Hematopoietic multipotent progenitor cell (in vitro differentiated cells): ENCODE measurements at places on chromosomes 6 and 20.

- DNase-seq = no peak
Measured at GRCh38 chr6:81863123-81863522, 110.6 kb upstream of the TENT5A start.

- DNase-seq = no peak
Measured at GRCh38 chr6:159832946-159833345, 32.9 kb downstream of the PNLDC1 start.

DNA sequence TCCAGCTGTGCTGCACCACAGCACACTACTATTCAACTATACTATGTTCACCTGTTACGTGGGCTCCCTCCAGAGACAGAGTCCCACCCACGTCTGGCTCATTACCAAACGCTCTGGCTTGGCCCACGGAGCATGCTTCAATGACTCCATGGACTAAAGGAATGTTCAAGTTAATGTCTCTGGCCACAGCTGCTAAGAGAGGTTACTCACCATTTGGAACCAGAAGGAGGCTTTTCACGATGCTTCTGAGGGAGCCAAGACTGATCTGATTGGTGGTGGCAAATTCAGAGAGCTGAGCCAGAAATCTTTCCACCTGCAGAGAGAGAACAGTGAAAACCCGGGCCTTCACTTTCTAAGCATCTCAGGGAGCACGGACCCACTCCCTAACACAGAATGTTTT, 15.6 kb downstream of the COMMD7 start:
- DNase-seq = no peak

GRCh38 chr6:158021376-158021775, 39.7 kb downstream of the SYNJ2 start:
- no peak for DNase-seq

- DNase-seq = no peak
Measured at GRCh38 chr20:52751571-52751970, 220.6 kb upstream of the TSHZ2 start.

- no peak for DNase-seq
Measured at GRCh38 chr6:165545806-165546205, 117.2 kb downstream of the PDE10A start.

DNA sequence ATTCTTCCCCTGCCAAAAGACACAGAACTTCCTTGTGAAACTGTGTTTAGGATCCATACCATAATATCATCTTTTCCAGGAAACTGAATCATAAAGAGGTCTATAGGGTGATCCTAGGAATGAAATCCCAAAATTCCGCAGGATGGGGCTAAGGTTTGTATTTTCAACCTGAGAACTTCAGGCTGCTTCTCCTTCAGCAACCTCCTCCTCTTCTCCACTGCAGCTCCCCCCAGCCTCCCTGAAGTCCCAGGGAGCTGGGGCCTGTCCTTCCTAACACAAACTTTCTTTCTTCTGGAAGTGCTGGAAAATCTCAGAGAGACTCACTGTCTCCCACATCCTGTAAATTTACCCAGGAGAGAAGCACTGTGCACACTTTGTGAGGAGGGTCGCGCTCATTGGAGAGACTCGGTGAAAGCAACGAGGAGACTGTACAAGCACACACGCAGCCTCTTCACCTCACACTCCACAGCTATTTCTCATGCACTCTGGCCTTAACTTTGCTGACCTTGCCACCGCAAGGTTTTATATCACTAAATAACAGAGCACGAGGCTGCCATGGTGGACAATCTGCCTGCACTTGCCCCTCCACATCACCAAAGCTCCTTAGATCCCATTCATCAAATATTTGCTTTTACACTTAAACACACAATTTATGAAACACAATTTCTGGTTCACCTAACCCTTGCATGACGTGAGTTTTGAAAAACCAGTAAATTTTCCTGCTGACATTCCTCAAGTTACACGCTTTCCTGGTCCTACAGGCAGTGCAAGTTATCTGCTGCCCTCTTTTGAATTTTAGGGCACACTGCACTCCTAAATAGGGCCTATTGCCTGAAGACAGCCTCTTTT, 14.3 kb downstream of the ID4 start:
- DNase-seq = peak; percentile 44

- DNase-seq = peak; percentile 9
Measured at GRCh38 chr6:136890194-136890839, 31.8 kb upstream of the SLC35D3 start.

DNA sequence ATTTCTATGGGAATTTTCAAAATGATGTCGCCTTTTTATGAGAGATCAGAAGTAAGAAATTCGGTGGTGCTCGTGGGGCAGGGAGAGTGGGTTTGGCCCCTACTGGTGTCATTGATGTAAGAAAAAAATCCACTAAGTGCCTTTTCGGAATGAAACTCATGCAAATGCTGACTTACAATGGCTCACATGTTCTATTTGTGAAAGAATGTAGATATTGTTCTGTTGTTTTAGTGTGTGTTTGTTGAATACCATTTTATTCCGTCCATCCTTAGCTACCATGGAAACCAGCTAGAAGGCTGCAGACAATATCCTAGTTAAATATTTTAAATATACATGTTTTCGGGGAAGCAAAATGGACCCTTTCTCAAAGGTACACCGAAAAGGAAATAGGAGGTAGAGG, 304.9 kb downstream of the TAF4 start:
- no peak for DNase-seq

DNA sequence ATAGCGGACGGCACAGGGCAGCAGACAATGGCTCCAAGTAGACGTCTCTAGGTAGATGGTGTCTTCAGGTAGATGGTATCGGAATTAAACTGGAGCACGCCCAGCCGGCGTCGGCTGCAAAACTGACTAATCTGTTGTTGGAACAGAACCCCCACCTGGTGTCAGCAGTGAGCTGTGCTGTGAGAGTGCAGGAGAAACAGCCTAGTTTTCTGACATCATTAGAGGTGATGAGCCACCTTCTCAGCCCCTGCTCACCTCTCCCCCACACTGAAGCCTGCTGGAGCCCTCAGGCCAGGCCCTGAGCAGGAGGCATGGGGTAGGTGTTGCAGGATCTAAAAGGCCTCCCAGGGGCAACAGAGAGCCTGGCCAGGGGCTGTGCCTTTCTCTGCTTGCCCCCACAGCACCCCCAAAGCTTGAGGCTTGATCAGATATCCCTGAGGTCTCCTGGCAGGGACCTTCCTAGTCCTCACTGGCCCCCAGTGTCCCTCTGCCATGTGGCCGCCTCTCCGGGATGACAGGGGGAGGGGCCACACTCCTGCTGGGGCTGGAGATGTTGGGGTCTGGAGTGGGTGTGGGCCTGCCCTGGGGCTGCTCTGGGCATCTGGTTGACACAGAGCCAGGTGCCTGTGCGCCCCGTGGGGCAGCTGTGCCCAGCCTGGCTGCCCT, 6.9 kb upstream of the HELZ2 start:
- peak; percentile 67 for DNase-seq

- DNase-seq = no peak
Measured at GRCh38 chr20:52132337-52132736, 59.2 kb downstream of the ZFP64 start.

DNA sequence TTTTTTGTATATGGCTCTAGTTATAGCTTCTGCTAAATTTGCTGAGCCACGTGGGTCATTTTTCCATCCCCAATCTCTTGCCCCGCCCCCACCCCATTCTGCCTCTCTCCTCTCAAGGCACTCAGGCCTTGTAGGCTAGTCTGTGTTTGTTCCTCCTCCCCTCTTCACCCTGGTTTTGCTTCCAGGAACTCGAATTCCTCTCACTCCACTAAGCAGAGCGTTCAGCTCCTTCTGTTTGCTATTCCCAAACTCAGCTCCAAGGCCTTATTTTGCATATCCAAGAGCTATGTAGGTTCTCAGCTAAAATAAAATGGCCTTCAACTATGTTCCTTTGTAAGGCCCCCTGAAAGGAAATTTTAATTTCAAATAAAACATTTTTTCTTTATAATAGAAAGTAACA, 1293.7 kb downstream of the EPHA7 start:
- no peak for DNase-seq

DNA sequence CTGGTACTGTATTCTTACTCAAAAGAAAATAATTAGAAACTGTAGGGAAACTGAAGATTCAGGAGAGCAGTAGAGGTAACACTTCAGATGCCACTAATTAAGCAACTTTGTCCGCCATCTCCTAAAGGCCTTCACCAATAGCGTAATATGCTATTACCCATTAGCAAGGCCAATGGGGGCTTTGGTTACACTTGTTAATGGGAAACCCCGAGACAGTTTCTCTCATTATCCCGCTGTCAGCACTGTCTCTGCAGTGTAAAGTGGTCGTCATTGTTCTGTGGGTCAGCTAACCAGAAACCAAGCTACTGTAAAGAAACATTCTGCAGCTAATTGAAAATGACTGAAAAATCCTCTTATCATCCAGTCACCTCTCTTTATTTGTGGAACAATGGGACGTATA, 468.0 kb upstream of the POU3F2 start:
- no peak for DNase-seq

- no peak for DNase-seq
Measured at GRCh38 chr6:93391965-93392364, 27.4 kb downstream of the EPHA7 start.

GRCh38 chr6:119077643-119078375, 655 bp downstream of the FAM184A start:
- peak; percentile 47 for DNase-seq

DNA sequence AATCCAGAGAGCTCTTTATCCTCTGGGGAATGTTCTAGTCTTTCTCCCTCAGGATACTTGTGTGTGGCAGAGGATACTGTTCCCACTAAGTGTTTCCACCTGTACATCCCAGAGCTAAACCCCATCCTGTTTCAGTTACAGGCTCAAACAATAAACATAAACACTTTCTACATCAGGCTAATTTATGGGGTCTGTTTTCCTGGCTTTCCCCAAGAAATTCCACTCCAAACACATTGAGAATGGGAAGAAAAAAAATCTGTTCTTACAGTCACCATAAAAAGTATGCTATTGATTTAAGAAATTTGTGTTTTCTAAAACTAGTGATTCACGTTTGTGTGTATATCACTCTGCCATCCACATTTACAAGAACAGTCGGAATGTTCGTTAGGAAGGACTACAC, 293.9 kb upstream of the FOXQ1 start:
- no peak for DNase-seq

GRCh38 chr20:17721802-17722486, 22.2 kb downstream of the BANF2 start:
- no peak for DNase-seq

DNA sequence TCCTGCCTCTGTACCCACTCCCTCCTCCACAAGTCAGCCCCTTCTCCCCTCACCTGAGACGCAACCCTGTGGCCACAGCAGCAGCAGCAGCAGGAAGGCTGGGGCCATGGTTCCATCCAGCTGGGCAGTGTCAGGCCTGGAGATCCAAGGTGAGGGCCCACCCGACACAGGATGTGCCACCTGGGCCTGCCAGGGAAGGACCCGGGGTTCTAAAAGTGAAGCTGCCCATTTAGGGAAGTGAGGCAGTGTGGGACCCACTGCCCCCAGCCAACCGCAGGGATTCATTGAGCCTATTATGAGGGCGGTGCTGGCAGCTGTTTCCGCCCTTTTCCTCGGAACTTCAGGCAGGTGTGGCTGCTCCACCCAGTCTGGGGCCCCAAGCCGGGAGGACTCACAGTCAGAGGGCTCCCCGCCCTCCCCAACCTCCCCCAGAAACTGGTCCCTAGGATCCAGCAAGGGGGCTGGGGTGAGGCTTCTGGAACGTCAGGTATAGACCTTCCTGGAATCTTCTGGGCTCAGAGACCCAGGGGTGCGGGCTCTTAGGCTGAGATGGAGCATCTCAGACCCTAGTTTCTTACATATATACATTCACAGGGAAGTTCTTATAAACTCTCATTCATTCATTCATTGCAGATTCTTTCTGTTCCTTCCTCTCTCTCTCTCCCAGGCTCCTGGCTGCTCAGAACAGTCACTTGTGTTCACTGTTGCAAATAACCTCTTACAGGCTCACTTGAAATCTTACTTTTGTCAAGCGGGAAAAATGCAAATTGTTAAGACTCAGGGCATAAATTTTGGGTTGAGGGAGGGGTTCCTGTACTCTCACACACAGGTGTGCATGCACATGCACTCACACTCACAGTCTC, at the start of gene TREML2:
Gene TREML2, minus strand, starts transcription at position 249 of the 863 bp plus-strand sequence. Its CDS starts 141 bp downstream, at position 108.
- DNase-seq = peak; percentile 89

DNA sequence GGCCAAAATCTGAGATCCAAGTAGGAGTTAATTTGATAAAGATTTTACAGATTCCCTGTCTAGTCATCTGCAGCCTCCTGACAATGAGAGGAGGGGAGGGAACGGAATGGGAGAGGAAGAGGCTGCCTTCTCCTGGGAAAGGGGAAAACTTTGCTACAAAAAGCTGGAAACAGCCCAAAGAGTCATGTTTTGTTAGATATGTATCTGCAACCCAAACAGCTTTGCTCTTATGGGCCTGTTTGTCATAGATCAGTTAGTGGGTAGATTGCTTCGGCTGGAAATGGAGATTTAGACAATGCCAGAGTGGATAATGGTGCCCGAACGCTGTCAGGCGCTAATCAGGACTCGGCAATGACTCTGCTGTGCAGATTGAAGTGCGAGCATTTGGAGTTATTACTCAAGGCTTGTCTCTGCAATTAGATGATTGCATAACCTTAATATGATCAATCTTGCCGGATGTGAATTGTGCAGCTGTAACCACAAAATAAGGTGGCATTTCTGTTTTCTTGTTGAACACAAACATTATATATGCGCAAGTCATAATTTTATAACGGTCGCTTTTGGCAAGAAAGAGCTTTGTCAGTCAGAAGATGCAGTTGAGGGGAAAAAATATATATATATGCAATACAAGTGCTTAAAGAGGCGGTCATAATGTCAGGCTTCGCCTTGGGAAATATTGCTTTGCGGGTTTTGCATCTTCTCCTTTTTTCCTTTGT, 92.4 kb upstream of the MAFB start:
- DNase-seq = no peak

GRCh38 chr6:76683985-76684384, 611.5 kb upstream of the IMPG1 start:
- DNase-seq = no peak

GRCh38 chr6:163720005-163720404, 305.5 kb downstream of the QKI start:
- DNase-seq = no peak

DNA sequence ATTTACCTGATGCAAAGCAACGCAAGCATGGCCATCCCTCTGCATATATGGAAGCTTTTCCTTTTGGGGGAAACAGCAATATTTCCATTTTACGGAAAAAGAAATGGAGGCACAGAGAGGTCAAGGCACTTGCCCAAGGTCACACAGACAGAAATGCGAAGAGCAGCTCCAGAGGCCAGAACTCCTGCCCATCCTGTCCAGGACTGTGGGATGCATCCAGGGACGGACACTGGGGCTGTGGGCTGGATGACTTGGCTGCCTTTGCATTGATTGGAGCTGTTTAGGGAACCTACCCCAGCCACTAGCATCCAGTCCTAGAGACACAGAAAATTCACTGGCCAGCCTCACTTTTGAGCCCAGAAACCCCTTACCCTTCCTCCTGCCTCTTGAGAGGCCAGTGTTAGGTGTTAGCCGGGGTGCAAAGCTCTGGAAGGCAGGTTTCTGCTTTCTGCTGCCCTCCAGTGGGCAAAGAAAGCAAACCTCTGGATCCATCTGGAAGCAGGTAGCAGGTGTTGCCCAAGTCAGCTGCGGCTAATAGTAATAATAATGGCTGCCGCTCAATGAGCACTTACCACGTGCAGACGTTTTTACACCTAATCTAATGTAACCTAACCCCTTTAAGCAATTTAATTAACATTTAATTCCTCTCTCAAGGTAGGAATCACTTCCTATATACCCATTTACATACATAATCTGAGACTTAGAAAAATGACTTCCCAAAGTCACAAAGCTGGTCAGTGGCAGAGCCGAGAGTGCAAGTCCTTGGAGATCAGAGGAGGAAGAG, 31.7 kb upstream of the CCN5 start:
- DNase-seq = peak; percentile 74

GRCh38 chr6:41965429-41966213, 24.0 kb upstream of the CCND3 start:
- no peak for DNase-seq
